ENCODE measurements at places on chromosomes 3 and 15.
A peak's percentile ranks its signal among the peaks of the same experiment; 100 is the strongest.

GRCh38 chr3:12060139-12060845 lies 56.1 kb downstream of the SYN2 start:
- no peak for DNase-seq

- DNase-seq = no peak
Measured at GRCh38 chr3:193842029-193842798, 249.2 kb downstream of the OPA1 start.

GRCh38 chr15:25774871-25775270 lies 88.3 kb downstream of the ATP10A start:
- no peak for DNase-seq

- peak; percentile 81 for DNase-seq
Measured at GRCh38 chr3:151227807-151228665, 25.0 kb upstream of the GPR171 start.

DNA sequence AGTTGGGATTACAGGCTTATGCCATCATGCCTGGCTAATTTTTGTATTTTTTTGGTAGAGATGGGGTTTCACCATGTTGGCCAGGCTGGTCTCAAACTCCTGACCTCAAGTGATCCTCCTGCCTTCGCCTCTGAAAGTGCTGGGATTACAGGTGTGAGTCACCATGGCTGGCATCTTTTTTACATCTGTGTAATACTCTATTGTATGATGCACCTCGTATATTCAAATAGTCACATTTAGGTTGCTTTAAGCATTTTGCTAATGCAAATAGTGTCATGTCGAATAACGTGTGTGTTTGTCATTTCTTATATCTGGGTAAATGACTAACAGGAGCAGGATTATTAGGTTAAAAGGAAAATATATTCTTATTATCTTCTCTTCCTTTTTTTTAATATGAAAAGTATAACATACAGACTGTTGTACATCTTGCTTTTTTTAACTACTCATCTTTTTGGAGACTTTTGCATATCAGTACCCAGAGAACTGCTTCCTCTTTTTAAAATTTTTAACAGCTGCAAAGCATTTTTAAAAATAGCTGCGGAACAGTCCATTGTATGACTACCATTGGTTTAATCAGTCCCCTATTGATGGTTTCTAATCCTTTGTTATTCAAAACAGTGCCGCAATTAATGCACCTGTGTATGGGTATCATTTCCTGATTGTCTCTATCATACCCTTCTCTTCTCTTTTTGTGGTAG lies 13.4 kb downstream of the SCAMP5 start:
- no peak for DNase-seq

DNA sequence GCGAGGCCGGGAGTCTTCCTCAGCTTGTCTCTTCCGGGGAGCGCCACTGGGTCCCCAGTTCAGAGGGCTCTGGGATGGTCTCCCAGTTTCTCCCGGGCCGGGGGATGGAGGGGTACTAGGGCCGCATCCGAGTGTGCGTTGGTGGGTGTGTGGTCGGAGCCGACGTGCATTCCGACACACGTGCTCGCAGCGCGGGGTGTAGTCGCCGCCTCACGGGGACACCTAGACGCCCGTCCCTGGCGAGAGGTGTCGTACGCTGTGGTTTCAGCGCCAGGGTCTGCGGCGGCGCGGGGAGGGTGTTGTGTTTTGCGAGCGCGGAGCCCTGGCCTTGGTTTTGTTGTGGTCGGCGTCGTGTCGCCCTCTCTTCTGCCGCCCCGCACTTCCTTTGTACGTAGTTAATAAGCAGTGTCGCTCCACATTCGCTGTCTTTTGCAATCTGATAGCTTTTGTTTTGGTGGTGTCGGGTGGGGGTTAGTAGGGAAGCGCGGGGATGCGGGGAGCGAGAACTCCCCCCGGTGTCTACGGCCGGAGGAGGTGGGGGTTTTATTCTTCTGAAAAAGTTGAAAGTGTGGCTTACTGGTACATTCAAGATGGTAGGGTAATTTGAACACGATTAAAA lies 2.2 kb downstream of the IGF1R start:
- no peak for DNase-seq

- no peak for DNase-seq
Measured at GRCh38 chr3:96754128-96754527, 60.3 kb upstream of the EPHA6 start.

GRCh38 chr3:5197022-5197421 lies 9.5 kb downstream of the EDEM1 start:
- no peak for DNase-seq

DNA sequence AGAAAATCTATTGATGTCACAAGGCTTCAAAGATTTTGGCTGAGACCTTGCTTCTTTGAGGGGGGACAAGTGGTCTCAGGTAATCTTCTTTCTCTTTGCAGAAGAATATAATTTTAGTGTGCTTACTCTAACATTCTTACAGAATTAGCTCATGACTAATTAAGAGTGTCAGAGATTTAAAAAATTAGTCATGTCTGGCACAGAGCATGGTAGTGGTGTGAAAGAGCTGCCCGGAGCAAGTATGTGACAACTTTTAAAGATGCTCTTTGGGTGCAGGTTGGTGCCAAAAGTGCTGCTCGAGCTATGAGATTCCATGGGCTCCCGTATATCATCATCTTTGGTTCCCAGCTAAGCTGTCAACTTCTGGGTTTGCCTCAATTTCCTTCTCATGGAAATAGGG lies 31.1 kb downstream of the CYP19A1 start:
- no peak for DNase-seq

DNA sequence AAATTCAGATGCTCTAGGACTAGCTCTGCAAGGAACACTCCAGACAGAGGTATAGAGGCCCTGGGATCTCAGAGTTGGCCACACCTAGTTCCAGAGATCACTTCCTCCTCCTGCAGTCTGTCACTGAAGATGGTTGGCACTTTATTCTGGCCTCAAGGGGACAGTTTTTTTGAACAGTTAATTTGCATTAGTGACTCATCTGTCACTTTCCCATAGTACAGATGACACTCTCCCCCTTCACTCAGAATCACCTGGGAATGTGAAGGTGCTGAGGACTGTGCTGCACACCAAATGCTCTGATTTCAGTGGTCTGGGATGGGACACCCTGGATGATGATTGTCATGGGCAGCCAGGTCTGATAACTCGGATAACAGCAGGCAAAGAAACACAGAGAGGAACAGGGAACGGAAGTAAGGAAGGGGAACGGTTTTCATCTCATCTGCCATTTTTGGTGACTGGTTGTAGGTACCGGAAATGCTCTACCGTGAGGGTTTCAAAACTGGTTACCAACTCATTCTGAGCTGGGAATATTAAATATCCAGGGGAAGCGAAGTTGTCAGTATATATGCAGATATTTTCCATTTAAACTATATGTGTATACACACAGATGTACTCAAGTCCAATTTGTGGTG lies 232.5 kb upstream of the ST8SIA2 start:
- DNase-seq = no peak

DNA sequence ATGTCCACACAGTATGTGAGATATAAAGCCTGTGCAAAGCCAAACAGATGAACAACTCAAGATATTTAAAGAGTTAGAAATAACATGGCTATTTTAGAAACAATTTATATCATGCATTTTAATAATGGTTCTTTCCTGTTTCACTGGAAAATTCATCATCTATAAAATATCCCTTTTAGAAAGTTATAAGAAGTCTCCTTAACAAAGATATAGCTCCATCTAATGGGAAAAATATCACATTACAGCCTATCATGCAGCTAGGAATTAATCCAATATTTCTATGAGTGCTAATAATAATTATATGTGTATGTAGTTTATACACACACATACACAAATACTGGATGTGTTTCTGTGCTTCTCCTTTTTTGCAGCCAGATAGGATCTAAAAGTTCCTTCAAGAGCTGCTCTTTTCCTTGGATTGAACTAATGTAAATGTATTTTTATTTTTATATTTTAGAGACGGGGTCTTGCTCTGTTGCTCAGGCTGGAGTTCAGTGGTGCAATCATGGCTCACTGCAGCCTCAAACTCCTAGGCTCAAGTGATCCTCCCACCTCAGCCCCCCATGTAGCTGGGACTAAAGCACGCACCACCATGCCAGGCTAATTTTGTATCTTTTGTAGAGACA lies 21.6 kb downstream of the RPL22L1 start:
- DNase-seq = peak; percentile 48
